CD4-positive, alpha-beta T cell treated with Interleukin-17A for 1 hour (primary cell): ENCODE measurements at places on chromosomes 5 and 9.

GRCh38 chr9:79046401-79046800, 525.4 kb upstream of the TLE4 start:
- no peak for DNase-seq

- DNase-seq, result peak; percentile 61
These were observed 21.6 kb downstream of the FBXW11 start for GRCh38 chr5:171984748-171985419.

DNA sequence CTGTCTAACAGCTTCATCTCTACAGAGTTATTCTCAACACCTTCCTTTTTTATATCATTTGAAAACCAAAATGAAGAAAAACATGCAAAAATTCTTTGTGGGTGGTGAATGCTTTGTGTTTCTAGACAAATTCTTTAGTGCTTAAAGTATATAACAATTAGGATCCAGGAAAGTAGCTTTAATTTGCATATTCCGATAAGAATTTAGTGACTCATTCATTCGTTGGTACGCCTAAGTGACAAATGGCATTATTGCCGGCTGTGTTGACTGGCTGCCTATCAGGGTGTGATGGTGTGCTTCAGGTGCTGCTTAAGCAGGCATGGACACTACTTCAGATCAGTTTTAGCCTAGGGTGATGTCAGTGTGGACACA, 35.2 kb downstream of the LMNB1 start:
- DNase-seq, result peak; percentile 15

GRCh38 chr5:119400245-119400644, 44.4 kb downstream of the TNFAIP8 start:
- DNase-seq, result no peak

DNA sequence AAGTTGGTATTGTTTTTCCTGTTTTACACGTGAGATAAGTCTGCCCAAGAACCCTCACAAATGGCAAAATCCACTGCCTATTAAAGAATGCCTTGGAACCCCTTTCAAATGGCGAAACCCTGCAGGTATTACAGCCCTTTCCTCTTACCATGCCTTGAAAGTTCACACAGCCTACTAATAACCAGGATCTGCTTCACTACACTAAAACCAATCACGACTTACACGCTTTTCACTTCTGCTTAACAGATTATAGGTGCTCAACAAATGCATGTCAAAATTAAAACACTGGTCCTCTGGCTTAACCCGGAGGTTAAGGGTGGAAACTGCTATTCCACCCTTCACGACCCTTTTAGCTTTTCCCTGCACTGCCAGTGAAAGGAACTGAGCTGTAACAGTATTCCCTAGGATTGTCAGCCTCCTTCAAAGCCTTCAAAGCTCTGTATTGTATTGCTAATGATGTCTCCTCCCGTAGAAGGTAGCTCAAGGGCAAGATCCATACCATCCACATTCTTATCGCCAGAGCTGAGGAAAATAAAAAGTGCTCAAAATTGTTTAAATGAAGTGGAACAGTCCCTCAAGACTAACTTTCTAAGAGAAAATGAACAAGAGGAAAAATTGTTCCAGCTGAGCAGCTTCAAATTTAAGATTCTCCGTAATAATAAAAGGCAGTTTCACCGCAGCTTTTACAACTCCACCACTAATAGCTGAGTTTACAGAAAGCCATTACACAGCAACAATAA, 997 bp downstream of the AUH start:
- no peak for DNase-seq
